ENCODE measurements at places on chromosomes 3 and 15.

DNA sequence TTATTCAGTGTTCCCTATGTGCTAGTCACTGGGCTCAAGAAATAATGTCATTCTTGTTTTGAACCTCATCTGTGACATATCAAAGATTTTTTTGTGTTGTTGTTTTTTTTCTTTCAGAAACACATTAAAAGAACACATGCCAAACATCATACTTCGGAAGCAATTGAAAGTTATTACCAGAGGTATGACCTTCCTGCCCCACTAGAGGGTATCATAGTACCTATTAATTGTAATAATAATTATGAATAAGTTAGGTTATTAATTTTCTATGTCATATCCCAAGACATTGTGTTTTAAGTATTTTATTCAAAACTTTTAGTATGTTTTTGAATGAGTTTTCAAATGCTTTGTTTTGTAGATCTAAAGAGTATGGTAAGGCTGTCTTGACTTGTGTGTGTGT is 65.7 kb downstream of the CDIN1 start:
- no peak for DNase-seq

DNA sequence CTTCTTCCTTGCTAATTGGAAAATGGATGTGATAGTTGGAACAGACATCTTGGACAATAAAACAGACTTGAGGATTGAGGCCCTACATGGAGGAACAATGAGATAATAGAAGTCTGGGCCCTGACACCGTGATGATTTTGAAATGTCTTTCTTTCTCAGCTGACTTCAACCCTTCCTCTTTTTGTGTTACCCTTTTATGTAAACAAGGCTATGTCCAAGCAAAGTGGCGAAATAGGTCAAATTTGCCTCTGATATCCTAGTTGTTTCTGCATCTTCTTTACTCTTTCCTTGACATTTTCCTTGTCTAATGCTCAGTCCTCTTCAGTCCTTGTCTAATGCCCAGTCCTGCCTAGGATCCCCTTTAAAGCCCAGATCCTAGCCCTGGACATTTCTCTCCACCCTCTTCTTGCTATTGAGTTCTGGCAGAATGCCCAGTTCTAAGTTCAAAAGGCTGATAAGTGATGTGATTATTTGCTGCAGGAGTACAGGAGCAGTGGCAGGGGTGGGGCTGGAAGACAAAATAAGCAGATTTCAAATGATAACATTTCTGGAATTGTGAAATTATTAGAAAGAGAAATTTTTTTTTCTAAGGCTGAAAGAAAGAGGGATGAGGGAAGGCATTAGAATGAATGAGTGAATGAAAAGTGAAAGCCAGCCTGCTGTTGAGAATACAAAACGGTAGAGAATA is 6.5 kb upstream of the VPS8 start:
- no peak for DNase-seq

DNA sequence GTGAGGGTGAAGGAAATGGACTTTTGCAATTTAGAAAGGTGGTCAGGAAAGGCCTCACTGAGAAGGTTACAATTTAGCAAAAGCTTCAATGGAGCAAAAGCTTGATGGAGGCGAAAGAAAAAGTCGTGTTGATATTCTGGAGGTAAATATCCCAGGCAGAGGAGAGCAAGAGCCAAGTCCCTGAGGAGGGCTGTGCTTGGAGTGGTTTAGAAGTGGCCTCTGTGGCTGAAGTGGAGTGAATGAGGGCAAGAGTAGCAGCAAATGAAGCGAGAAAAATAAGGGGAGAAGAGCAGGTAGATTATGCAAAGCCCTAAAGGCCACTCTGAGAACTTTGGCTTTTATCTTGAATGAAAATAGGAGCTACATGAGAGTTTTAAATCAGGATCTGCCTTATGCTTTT is 54.1 kb downstream of the GUCA1C start:
- no peak for DNase-seq

DNA sequence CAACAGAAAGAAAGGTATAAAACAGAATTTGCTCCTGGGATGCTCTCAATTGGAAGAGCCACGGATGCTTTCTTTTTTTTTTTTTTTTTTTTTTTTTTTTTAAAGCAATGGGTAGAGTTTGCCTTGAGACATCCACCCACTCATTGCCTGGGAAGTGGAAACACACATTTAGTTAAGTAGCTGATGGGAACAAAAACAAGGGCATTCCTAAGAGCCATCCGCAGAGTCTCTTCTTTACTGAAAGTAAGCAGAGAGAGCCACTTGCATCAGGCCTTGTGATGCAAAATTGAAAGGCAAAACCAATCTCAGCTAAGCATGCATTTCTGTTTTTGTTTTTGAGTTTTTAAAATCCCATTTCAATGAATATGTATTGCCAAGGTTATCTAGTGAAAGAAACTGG is 787.9 kb upstream of the LMCD1 start:
- DNase-seq, result no peak

- DNase-seq, result no peak
Observed at GRCh38 chr3:153760948-153761347, 360.2 kb upstream of the ARHGEF26 start.

- DNase-seq, result no peak
Observed at GRCh38 chr15:25838871-25839195, 24.3 kb downstream of the ATP10A start.

All from astrocyte of the spinal cord (primary cell).